Putamen (tissue), 1 donor: ENCODE measurements at places on chromosomes 3 and 15.

DNA sequence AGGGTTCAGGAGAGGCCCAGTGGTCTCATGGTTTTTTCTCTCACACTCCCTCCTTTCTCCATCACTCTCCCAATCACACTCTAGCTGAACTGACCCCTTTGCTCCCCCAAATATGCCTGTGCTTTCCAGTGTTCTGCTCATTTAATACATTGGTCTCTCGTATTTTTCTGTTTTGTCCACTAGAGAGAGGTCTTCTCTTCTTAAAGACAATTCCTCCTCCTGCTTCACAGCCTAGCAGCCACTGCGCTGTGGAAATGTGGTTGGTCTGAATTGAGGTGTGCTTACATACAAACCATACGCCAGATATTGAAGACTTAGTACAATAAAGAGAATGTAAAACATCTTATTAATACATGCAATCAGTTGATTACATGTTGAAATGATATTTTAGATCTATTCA is 60.6 kb upstream of the XCR1 start:
- DNase-seq, result no peak

DNA sequence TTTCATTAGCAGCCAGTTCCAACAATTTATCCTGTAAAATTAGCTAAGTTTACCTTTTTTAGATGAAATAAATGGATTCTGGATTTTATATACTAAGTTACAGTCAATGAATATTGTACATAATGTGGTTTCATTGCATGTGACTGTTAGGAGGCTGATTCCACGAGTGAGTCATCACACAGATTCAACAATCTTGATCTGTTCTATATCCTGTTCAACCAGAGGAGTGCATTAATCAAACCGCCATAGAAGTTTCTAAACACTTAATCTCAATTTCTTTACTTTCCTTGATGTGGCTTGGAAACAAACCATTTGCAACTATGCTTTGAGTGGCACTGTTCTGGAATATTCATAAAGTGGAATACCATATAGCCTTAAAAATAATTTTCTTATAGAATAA is 15.3 kb downstream of the DNAJC13 start:
- DNase-seq, result no peak

DNA sequence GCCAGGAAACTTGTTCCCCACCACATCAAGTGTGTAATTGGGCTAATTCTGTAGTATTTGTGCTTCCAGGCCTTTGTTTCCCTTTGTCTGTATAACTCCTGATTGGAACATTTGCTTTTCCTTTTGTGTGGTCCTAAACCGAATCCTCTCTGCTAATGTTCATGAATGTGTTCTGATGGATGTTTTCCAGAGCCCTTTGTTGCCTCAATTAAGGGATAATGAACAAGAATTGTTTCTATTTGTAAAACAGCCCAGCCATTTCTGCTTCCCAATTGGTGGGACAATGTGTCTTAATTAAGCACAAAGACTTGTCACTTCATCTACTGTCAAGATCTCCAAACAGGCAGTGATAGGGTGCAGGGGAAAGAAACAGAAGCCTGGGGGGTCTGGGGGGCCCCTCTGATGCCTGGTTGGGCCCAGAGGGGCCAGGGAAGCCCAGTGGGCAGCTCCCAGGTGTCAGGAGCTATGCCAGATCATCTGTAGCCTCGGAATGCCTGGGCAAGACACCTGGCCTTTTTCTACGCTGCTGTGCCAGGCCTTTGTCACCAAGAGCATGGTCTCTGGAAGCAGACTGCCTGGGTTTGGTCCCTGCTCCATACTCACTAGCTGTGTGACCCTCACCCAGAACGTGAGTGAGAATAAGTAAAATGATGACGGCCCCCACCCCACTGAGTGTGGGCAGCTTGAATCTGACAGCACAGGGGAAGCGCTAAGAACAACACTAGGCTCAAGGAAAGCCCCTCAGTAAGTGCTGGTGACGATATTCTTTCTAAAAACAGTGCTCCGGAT is 116.6 kb upstream of the PRR20G start:
- DNase-seq, result no peak

DNA sequence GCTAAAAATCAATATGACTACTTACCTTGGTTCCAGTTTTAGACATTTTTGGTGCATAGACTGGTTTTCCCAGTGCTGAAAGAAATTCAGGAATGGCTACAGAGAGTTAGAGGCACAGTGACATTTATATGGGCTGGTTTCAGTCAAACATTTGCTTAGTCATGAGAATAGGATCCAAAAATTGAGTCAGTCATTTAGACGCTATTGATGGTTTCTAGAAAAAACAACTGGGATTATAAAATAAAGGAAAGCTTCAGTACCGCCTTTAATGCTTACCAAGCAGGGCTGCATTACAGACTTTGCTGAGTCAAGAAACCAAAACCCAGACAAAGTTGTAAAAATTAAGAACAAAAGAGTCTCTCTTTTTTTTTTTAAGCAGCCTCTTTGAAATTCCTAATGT is at the start of gene CRYGS:
Gene CRYGS (minus strand): TSS at position 100 of the 400 bp plus-strand sequence. CDS start 54 bp downstream, at position 46.
- no peak for DNase-seq

GRCh38 chr15:51706926-51707608 is 25.8 kb downstream of the SCG3 start:
- DNase-seq, result no peak

- no peak for DNase-seq
Measured at GRCh38 chr3:63936925-63937324, 24.7 kb upstream of the SCAANT1 start.

DNA sequence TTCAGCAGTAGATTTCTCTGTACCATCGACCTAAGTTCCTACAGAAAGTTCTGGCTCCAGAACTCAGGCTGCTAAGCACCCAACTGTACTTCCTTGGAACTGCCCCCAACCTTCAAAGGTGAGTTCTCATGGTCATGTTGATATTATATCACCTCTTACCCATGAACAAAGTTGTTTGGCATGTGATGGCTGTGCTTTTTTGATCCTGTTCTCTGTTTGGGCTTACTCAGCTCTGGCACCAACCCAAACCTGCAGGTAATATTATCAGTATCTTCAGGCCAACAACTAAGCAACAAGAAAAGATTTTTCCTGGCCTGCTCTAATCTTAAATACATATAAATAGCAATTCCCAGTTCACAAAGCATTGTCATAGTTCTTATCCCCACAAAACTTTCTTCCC is 318.7 kb upstream of the LMCD1 start:
- DNase-seq, result no peak

- DNase-seq, result no peak
Measured at GRCh38 chr3:47515864-47516319, 2.4 kb upstream of the ELP6 start.

DNA sequence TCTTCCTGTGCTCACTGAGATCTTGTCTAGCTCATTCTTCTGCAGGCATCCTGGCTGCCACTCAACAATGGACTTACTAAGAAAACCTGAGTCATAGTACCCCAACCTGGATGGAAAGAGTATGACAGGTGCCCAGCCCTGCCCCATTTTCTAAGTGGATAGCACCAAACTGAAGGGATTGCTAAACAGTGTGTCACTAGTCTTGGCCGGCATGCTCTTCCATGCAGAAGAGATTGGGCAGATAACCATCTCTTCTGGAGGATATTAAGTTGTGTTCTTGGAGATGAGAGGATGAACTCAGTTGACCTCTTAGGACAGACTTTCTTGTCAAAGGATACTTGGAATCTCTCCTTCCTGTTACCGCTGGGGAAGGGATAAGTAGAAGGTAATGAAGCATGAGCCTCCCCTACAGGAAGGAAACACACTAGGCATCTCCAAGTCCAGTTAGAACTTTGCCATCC is 797.5 kb downstream of the AGBL1 start:
- DNase-seq, result no peak

DNA sequence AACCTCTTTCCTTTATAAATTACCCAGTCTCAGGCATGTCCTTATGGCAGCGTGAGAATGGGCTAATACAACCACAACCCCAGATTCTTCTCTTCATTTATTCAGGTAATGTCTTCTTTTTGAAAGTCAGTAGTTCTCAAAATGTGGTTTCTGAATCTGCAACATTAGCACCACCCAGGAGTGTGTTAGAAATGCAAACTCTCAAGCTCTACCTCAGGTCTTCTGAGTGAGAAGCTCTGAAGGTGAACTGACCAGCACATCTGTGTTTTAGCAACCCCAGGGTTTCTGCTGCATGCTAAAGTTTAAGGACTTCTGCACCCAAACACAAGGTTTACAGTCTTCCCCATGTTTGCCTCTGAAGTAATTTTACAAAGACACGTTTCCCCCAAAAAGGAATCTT is 22.3 kb upstream of the TRIM59 start:
- no peak for DNase-seq

DNA sequence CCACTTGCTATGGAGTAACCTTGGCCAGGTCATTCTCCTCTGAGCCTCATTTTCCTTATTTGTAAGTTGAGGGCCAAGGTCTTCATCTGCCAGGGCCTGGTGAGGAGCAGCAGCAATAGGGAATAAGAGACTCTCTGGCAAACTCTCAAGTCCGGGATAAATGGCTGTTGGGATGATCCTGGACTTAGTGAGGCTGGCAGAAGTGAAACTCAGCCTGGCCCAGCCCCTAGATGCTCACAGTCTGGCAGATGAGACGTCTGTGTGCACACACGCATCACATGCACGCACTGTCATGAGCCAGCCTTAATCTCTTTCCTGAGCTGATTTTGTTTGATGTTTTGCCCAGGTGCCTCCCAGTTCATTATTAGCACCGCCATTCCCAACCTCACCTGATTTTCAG is 26.8 kb downstream of the SLC6A6 start:
- no peak for DNase-seq

- no peak for DNase-seq
Measured at GRCh38 chr3:111963424-111963823, 15.4 kb upstream of the ABHD10 start.

DNA sequence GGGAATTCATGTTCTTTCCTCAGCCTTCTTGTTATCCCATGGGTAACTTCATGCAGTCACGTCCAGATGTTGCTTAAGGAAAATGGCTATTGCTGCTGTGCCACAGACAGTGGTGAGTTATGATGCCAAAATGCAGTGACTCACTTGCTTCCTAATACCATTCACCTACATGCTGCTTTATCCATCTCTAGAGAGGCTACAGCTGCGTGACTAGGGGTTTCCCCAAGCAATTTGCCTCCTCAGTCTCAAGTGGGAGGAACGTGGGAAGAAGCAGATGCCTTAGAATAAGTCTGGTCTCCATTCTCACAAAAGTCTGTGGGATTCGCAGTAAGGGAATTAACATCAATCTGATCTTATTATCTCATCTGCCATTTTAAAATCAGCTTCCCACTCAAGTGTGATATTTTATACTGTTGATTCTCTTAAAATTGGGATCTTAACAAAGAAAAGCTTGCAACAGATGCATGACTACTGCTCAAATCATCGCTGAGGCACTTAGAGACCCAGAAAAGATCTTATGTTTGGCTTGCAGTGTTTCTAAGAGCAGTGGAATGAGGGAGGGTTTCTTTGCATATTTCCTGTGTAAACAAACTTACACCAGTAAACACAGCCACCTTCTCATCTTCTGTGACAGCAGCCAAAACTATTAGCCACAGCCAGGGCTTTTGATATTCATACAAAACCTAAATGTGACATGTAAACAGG is 62.0 kb upstream of the ACP3 start:
- peak; percentile 64 for DNase-seq

DNA sequence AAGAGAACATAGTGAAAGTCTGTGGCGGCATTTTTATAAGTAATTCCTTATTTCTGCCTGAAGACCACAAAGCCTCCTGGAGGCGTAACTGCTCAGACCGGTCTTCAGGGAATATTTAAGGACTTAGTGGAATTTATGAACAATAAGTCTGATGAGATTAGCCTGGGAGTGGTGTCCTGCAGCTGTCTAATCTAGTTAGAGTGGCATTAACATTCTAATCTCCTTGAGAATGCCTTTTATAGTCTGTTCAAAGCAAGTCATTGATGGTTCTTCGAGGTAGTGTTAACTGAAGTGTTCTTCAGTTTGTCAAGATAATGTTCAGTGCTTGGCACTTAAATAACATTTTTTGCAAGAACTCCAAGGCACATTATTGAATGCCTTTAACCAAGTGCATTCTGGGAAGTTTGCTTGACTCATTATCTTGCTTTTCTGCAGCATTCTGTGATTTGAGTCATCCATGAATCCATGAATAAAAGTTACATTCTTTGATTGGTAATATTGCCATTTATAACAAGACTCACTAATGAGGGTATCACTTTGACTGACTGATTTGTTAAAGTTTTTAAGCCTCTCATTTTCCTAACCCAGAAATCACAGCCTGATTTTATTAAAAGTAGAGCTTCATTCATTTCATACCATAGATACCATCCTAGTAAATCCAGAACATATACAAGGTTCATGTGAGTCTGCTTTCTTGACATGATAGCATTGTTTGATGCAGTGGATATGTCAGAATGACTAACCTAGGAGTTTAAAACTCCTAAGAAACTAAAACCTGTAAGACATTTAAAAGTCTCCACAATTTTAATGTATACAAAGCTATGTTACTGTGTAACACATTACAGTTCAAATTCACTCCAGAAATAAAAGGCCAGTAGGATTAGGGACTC is 12.5 kb downstream of the RBM5 start:
- DNase-seq, result peak; percentile 64

DNA sequence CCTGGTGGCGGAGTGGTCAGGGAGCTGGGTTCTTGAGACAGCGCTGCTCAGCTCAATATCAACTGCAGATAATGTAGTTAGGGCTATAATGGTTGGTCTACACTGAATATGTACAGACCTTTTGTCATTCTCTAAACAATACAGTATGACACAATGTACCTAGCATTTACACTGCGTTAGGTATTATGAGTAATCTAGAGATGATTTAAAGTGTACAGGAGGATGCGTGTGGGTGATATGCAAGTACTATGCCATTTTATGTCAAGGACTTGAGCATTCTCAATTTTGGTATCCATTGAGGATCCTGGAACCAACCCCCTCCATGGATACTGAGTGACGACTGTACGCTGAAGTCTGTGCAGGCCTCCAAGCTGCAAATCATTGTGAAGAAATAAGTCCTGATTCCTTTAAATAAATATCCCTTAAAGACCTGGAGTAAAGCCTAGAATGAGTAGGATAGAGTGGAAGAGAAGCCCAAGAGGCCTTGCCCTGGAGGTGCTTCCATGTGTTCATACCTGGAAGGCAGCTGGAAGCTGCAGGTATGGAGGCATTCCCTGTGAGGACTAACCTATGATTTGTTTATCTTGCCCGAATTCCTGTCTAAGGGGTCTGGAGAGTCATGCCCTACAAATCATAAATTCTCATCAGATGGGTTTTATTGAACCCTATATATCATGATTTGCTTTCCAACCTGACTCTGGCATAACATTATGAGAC is 15.7 kb upstream of the RTP1 start:
- DNase-seq, result no peak

GRCh38 chr3:131998027-131998426 is 36.8 kb downstream of the CPNE4 start:
- DNase-seq, result no peak
